Activated CD8-positive, alpha-beta memory T cell treated with anti-CD3 and anti-CD28 coated beads for 4 hours (primary cell): ENCODE measurements at places on chromosomes 6 and 20.

- DNase-seq, result no peak
These were observed 1223.0 kb downstream of the EPHA7 start for GRCh38 chr6:92196325-92196724.

DNA sequence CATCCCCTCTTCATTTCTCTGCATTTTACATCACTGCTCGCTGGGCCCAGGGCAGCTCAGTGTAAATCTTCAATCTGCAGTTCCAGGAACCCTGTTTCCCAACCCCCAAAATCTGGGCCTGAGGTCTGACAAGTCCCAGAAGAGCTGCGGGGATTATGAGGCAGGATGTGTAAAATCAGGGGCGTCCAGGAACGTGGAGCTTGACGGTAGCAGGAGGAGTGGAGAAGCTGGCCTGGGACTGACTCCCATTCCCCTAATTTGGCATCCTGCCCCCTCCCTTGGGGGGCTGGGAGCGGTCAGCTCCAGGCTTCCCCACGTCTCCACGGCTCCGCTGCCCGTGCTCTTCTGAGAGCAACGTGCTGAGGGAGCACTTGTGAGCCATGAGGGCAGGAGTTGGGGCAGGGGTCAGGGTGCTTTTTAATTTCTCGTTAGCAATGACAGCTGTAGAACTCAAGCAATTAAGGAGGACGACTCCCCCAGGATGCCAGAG, 23.4 kb upstream of the VEGFA start:
- no peak for DNase-seq

DNA sequence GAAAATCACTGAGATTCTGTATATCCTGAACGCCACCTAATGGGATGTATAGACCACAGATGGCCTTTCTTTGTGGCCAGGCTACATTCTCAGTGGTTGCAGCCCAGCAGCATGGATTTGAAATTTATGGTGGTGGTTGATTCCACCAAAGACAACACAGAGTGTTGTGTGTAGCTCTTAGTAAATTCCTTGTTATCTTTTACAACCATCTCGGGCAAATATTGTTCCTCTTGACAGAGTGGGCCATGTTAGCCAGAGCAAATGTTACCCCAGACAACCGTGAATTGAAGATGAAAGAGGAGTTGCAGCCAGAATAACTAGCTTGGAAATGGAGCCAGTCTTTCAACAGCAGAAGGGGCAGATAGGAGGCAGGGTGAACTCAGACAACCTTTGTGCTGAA, 39.5 kb downstream of the SLC24A3 start:
- no peak for DNase-seq

DNA sequence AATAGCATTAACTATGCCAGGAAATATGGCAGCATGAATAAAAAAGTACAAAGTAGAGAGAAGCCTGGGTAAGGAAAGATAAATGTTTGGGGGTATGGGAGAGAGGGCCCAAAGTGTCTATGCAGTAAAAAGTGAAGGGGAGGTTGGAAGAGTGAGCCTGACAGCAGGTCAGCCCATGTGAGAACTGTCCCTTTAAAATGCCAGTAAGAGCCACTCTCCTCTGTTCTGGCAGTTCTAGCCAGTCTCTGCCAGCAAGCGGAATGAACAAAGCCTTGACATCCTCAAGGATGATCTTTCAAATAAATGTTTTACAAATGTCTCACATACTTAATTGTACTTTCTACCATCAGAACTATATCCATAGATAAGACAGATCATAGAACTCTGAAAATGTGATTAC, 164.5 kb downstream of the DST start:
- no peak for DNase-seq

DNA sequence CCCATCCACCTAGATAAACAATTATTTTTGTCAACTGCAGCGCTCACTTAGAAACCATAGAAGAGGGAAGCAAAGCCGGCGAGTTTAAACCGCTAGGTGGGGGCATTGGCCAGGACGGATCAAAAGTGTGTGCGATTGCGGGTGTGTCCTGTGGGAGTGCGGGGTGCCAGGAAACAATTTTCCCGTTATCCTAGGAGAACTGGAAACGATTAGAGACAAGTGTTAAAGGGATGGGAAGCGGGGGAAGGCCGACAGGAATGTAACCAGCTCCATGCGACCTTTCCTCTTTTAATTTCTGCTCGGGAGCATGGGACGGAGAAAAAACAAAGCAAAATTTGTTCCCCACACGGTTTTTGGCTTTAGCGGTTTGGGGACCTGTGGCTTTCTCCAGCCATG, 2.8 kb upstream of the HTR1B start:
- DNase-seq, result no peak

DNA sequence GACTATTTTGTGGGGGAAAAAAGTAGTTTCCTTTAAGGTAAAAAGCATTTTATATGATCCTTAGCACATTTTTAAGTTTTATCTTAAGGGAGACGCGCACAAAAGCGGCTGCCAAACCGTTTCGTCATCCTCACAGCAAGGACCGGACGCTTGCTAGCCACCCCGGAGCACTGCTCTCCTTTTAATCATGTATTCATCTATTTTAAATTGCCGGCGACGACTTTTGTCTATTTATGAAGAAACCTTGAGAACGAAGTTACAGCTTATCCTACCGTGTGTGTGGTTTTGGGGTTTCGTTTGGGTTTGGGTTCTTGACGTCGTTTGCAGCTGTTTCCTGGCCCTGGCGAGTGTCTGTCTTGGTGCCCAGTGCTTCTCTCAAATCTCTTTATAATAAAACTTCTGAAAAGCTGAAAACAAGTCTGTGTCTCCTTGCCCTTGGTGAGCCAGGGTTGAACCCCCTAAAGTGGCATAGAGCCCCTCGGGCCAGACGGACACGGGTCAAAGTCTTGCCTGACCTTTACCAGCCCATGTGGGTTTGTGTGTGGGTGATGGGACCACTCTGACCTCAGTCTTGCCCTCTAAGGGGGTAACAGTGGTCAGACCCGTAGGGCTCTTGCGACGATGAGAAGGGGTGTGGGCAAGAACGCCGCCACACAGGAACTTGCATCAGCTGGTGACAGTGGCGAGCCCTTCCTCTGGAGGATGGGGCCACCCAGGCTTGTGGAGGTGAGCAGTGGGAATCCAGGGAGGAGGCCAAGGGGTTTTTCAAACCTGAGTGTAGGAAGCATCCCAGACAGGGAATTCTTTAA, 117.6 kb downstream of the JPH2 start:
- DNase-seq, result no peak

DNA sequence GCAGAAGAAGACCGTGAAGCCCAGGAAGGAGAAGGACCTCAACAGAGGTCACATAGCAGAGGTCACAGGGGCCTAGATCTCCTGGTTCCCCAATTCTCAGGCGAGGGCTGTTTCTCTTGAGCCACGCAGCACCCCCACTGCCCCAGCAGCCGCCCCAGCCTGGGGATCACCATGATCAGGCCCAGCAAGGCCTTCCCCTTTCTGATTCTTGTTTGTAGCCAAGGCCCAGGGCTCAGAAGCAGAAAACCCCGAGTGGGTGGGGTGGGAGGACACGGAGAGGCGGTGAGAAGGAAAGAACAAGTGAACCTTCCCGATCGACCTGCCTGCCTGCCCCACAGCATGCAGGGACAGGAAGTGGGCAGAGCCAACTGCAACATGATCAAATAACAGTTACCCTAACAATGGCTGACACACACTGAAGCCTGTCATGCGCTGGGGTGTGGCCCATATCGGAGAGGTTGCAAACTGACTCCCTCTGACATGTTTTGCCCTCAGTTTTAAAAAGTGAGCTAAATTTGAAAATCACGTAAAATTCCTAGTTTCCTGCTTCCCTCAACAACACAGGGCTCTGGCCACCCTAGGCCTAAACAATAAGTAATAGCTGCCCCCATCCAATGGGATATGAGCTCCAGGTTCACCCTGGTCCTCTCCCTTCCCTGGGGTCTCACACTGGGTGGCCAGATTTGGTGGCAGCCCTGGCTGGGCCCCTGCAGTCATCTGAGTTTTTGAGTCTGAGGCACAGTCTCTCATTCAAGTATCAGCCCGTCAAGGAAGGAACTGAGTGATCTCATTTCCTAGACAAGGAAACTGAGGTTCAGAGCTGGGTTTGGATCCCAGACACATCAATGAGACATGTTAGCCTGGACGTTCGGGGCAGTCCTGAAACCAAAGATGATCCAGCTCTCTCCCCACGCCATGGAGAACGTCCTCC, 6.5 kb downstream of the PEDS1 start:
- DNase-seq, result peak; percentile 62

DNA sequence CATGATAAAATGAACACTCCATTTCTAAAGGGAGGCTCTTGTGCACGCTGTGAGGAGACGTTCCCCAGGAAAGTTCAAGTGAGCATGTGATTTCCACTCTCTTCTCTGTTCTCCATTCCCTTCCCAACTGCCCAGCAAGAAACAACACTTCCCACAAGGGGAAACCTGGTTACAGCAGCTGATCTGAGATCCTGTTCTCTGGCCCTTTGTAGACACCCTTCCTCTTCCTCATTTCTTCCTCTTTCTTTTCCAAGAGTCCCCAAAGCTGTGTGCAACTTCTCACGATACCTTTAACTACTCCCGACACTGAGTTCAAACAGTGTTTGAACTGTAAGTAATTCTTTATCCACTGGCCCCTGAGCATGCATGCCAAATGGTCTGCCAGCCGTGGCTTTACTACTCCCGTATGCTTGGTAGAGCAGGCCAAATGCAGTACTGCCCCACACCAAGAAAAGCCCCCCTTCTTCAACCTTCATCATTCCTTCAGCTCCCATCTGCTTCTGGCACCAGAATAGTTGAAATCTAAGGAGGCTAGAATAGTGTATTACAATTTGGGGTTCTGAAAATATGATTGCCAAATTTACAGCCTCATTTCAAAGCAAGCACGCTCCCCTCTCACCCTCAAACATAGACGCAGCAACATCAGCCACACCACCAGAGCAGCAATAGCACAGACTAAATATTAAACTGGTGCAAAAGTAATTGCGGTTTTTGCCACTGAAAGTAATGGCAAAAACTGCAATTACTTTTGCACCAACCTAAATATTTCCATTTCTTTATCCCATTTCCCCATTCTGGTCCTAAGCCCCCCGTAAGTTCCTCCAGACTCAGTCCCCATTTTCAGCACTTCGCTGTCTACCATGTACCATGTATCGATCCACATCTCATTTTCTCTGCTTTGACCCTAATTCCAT, 4.3 kb downstream of the HLA-DMB start:
- no peak for DNase-seq

- DNase-seq, result no peak
These were observed 32.6 kb downstream of the MYT1 start for GRCh38 chr20:64196847-64197306.

- no peak for DNase-seq
These were observed 108.4 kb downstream of the KLHL32 start for GRCh38 chr6:97032955-97033354.

DNA sequence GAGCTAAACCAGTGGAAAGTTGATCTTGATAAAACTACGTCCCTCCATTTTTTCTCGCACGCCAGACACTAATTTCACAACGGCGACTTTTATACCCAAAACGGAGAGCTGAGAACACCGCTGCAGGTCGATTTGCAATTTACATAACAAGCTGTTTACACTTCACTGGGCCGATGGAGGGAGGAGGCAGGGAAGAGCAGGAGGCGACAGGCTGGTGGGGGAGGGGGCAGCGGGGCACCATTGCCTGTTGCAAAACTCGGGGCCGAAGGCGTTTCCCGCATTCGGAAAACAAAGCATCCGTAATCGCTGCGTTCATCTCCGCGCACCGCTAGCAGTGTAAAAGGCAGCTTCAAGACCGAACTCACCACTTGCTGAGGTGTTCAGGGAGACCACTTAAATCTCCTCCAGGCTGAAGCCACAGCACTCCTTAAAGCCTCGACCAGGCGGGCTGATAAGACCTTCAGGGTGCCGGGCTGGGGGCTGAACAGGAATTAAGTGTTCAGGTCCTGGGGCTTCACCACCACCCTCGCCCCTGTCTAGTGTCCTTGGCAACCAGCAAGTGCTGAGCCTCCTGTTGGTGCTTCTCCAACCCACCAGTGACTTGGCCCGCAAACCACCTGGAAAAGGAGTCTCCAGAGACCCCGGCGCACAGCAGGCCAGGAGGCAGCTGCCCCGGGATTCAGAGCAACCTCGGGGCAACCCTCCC, 2.0 kb upstream of the FOXC1 start:
- no peak for DNase-seq

- DNase-seq, result no peak
These were observed 567.6 kb upstream of the MMS22L start for GRCh38 chr6:97850458-97851212.

- DNase-seq, result no peak
These were observed 348.4 kb downstream of the SOX4 start for GRCh38 chr6:21941926-21942325.

DNA sequence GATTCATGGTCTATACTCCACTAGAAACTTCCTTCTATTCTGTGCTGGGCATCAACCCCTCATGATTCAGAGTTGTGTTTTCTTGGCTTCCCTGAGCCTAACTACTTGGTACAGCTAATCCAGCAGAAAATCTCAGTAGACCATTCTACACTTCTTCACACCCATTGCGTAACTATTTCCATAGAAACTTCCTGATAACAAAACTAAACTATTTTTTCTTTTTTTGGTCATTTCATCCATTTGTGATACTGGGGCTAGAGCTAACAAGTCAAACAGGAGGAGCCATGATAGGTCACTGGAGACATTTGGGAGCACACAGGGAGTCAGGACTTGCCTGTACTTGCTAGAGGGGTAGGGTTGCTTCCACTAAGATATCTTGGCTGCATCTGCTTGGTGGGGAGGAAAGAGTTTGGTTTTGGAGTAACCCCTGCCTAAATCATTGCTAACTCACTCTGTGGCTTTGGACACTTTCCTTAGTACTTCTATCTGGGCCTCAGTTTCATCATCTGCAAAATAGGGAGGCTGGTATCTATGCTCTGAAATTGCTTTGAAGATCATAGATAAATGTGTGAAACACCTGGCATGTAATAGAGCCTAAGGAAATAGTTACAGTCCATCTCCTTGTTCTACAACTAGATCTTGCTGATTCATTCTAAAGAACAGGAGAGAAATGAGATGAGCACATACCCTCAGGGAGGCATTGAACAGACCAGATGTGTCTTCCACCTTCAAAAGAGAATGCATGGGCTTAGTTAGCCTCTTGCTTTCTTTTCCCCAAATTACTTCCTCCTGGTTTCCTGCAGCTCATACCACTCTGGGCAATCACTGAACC, 127.9 kb upstream of the ADGRF1 start:
- DNase-seq, result no peak

GRCh38 chr6:100115407-100116101, 121.5 kb upstream of the MCHR2 start:
- DNase-seq, result no peak

DNA sequence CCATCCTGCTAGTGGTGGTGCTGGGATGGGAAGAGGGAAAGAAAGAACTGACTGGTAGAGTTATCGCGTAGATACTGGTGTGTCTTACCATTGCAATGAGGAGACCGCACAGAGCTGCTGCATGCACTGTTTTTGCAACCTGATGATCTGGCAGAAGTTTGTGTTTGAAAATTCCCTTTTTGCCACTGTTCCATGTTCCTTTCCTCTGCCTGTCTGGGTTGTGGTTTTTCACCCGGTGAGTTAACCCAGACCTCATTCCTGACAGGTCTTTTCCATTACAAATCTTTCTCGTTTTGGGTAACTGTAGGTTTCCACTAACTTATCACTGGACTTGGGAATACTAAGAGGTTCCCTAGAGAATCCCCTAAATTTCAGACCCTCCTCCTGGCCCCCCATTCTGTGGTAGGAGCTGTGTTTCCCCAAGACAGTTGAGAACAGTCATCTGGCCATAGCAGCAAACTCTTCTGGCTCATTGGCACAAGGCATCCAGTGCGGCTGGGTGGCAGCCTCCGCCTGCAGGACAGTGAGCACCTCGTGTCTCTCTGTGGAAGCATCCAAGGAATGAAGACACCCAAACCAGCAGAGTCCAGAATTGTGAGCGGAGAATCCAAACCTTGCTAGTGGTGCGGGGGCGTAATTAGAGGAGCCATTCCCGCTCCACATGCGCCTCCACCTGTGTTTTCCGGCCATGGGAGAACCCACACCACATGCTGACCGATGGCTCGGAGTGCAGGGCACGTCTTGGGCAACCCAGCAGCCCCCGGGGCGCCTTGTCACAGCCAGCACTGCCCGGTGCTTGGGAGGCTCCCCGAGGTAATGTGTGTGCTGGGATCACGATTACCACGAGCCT, 32.8 kb downstream of the ERMARD start:
- DNase-seq, result no peak
